Muscle of back (tissue), 13 donors: ENCODE measurements at places on chromosomes 6 and 20. TPM values are rescaled to one million over a fixed set of nuclear protein-coding genes. Genes with fewer than 3 reads are reported as not detected.

RHAG gene
- 1.5 TPM for polyA plus RNA-seq

ZBTB46 gene
- polyA plus RNA-seq = 14.8 TPM

HCK gene
- polyA plus RNA-seq = 4.5 TPM

TRIM38 gene
- polyA plus RNA-seq = 5.7 TPM

TMEM74B gene
- polyA plus RNA-seq = 3.7 TPM

RSPO4 gene
- polyA plus RNA-seq = not detected

IMPG1 gene
- polyA plus RNA-seq = 0.98 TPM

PTPN1 gene
- 16.6 TPM for polyA plus RNA-seq

SEMG1 gene
- not detected for polyA plus RNA-seq

TMEM217 gene
- 1.1 TPM for polyA plus RNA-seq

FRMD1 gene
- polyA plus RNA-seq = 0.19 TPM

- DNase-seq = no peak
Measured at GRCh38 chr6:52415333-52415732, 4.8 kb upstream of the EFHC1 start.

- no peak for DNase-seq
Measured at GRCh38 chr20:49620364-49621240, 52.7 kb upstream of the PTGIS start.

GRCh38 chr20:58024241-58024721 lies 204.2 kb downstream of the ANKRD60 start:
- DNase-seq = no peak

DNA sequence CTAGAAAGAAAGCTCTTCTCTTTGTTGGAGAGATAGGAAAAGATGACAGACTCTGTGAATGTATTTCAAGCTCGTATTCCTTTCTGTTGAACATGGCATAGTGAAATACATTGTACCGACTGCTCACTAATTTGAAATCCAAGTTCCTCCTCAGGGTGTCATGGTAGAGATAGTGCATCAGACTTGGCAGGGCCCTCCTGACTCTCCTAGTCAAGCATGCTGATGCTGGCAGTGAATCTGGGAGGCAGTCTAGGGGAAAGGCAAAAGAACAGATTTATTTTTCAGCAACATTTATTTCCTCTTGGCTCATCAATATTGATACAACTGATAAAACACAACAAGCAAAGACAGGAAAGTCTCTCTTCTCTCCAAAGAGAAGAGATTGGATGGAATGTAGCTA lies 356.3 kb upstream of the IRAK1BP1 start:
- DNase-seq = peak; percentile 1

- DNase-seq = no peak
Measured at GRCh38 chr6:167094436-167094819, 28.5 kb upstream of the CCR6 start.

DNA sequence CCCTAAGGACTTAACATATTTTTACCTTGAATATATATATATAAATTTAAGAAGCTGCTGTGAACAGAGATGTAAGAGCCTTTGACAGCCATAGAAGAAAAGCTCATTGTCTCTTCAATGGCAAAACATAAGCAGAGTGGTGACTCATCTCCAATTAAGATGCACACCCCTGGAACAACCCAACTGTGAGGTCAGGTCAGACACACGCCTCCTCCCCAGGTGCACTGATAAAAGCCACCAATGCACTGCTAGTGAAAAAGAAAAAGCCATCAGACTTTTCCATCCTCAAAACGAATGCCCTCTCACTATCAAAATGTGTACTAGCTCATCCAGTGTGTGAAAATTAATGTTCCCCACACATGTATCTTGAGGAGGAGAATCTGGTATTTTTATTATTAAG lies 100.1 kb downstream of the SMLR1 start:
- no peak for DNase-seq

- DNase-seq = no peak
Measured at GRCh38 chr20:61037498-61037897, 214.6 kb upstream of the CDH4 start.

- no peak for DNase-seq
Measured at GRCh38 chr20:25291432-25292133, 43.7 kb downstream of the PYGB start.

DNA sequence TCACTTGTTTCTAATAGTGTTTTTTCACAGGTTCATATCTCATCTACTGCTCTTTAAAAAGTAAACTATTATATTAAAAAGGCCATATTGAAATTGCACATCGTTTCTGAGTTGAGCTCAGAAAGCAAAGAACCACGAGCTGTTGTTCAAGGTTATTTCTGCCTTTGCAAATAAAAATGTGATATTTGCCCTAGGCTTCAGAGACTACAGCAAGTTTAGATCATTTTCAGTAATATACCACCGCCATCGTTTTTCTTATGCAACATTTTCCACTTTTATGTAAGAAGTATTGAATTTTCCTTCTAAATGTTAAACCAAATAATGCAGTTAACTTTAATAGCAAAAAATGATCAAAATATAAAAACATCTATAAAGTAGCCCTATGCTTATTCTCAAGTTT lies 71.1 kb downstream of the DST start:
- DNase-seq = no peak

DNA sequence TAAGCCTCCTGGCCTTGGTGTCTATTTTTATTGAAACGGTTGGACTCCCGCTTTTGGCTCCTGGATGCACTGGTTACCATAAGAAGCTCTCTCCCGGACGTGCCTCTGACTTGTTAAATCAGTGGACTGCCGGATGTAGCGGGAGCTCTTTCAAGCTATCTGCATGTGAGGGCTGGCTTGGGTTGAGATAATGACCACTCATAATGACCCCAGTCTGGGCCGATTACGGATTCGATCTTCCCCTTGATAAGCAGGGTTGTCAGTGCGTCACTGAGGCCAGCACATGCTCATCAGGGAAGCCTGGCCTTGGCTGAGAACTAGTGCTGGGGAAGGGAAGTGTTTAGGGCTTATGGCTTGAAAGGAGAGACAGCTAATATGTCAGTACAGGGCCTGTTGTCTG lies 528.1 kb downstream of the CDH26 start:
- no peak for DNase-seq

DNA sequence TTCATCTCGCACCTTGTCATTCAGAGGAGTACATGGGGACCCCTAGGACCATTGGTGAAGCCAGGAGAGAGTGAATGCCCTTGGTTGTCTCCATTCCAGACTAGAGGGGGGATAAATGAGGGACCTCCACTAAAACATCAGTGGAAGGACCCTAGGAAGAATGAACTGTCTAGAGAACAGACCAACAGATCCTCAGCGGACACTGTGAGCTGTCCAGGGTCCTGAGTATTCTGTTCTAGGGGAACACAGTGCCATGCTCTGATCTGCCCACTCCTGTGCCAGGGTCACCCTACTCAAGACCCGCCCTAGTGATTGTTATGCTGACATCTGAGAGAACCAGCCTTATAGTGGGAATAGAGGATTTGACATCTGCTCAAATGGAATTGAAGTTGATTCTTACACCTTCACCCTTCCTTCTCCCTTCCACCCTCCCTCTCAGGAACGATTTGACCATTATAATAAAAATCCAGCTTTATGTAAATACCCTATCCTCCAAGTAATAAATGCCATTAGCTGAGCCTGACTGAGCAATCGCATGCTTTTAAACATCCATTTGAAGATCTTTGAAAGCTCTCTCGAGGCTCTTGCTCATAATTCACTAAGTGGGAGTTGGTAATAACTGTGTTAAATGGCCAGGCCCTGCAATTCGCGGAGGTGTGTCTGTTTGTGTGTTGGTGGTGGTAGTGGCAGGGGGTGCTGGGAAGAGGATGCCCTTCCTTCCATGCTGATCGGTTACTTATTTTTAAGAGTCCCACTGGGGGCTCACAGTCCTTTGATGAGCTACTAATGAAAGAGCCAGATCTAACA lies 43.6 kb upstream of the SLC32A1 start:
- DNase-seq = peak; percentile 31

GRCh38 chr6:43741829-43742228 lies 28.2 kb upstream of the VEGFA start:
- DNase-seq = peak; percentile 33

DNA sequence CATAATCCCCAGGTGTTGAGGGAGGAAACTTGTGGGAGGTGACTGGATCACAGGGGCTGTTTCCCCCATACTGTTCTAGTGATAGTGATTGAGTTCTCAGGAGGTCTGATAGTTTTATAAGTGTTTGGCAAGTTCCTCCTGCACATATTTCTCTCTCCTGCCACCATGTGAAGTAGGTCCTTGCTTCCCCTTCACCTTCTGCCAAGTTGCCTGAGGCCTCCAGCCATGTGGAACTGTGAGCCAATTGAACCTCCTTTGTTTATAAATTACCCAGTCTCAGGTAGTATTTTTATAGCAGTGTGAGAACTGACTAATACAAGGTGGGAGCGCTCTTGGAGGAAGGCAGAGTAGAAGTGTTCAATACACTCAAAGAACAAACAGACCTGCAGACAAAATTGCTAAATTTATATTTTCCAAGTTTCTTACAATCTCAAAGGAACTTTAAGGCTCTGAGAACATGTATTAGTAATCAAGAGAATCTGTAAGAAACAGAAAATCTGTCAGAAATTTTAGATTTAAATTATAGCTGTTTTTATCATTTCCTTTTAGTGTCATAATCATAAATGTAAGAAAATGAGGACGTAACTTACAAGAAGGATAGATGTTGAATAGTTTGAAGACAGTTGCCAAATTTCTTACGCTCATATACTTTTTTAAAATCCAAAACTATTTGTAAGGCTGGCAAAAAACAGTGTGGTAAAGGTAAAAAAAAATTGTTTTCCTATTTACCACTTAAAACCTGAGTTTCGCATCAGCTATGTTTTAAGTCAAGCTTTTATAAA lies 77.7 kb downstream of the ASCC3 start:
- DNase-seq = no peak

GRCh38 chr6:13536796-13537526 lies 37.4 kb upstream of the SIRT5 start:
- no peak for DNase-seq

DNA sequence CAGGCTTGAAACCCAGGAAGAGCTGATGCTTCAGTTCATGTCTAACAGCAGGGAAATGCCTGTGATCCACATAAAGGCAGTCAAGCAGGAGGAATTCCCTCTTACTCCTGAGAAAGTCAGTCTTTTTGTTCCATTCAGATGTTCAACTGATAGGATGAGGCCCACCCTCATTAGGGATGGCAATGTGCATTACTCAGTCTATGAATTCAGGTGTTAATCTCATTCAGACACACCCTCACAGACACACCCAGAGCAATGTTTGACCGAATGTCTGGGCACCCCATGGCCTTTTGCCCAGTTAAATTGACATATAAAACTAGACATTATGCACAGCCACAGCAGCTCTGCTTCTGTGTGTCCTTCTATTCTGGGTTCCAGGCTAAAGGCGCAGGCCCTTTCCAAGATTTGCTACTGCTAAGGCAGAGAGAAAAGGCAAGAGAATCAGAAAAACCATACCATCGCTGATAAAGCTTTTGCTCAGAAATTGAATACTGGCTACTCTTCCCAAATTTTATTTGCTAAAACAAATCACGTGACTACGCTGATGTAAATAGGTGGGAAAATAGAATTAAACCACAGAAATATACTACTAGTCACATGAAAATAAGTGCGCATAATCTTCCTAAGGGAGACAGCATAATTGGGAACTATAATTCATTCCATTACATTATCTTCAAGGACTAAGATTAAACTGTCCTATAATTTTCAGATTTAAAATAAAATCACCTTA lies 625.0 kb upstream of the MAN1A1 start:
- DNase-seq = no peak
